Heart left ventricle (tissue), 16 donors: ENCODE measurements at places on chromosomes 1 and 21. TPM values are rescaled to one million over a fixed set of nuclear protein-coding genes. Genes with fewer than 3 reads are reported as not detected.

Gene RNU1-1
- total RNA-seq = 2,470 TPM

Gene ARHGAP30
- 2.1 TPM for total RNA-seq

DNA sequence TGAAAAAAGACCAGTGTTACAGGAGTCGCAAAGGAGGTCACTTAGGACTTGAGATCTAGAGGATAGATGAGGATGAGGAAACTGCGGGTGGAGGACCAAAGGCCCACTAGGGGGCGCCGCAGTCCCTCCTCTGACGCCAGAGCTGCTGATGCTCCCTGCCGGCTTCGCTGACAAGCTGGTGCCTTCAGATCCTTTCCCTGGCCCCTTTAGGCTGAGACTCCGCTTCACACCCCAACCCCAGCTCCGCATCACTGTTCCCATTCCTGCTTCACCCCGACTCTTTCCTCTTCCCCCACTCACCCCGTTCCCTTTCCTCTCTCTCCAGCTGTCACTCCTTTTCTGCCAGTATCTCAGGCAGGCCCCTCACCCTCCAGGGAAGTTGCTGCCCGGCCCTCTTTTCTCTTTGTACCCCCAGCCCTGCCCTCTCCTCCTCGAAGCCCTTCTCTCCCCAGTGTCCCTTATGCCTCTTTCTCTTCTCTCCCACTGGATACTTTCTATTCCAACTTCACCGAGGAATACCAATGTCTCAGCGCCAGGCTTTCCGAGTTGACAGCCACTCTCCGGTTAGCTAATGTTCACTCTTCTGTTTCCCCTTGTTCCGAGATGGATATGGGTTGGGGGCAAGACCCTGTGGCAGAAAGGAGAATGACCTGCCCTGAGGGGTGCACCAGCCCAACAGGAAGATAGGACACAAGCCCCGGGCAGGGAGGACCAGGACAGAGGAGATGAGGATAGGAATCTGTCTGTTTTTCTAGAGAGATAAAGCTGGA, 4.5 kb downstream of the KCNJ9 start:
- peak; percentile 83 for DNase-seq

DNA sequence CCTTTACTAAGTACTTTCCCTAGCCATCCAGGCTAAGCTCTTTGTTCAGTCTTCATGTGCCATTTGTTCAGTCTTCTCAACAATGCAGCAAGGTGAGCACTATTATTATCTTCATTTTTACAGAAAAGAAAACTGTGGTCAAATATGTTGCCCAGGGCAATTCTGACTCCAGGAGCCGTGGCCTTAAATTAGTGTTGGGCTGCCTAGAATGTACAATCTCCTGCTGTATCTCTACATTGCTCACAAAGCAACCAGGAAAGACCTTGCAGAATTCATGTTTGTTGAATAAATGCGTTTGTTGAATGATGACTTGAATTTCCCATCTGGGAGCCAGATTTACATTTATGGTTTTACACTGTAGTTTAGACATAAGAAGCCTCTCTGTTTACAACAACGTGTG, 14.2 kb downstream of the CD101 start:
- no peak for DNase-seq

- no peak for DNase-seq
Observed at GRCh38 chr1:18178111-18178510, 70.5 kb downstream of the IGSF21 start.

- no peak for DNase-seq
Observed at GRCh38 chr1:192737306-192737705, 71.5 kb upstream of the RGS2 start.

DNA sequence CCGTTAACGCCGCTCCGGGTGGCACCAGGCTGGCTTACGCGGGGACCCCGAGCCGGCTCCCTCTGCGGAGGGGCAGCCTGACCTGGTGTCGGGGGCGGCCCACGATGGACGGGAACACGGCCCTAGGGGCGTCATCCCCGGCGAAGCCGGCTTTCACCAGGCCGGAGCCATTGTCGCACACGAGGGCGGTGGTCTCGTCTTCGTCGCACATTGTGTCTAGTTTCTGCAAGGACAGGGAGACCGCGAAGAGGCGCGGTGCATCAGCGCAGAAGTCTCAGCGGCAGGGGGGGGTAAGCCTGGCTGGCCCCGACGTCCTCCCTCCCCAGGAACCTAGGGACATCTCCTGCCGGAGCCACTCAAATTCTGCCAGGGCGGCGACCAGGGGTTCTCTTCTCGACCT, 989 bp downstream of the ACTA1 start:
- DNase-seq = no peak
